Effector CD8-positive, alpha-beta T cell (primary cell): ENCODE measurements at places on chromosomes 6 and 20.

DNA sequence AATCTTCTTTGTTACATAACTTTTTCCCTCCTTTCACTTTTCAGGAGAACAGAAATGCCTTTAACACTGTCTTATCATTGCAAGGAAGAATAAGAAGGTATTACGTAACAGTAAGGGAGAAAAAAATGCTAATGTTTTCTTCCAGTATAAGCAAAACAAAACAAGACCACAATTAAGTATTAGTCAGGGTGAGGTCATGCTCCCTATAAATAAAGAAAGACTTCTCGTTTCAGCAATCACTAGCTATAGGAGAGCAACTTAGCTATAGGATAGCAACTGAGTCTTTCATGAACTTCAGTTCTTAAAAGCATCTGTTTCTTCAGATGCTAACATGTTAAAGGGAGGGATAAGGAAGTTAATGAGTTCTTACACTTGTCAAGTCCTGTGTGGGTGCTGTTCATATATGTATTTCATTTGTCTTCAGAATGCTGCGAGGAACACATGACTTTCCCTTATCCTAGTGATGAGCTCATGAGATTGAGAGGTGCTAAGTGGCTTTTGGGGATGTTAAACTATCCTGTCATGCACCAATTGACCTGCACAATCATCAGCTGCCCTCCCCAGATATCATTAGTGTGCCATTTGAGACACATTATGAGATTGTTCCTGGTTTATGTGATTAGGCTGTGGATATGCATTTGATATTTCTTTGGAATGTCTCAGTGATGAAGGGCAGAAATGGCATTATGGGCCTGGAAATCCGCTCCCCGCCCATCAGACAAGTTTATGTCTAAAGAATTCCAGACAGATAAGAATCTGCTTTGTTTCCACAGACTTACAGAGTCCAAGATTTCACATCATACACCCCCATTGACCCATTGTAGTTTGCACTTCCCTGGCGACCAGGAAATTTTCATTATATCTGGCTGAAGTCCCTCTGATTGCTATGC, 37.5 kb downstream of the LAMA4 start:
- no peak for DNase-seq

DNA sequence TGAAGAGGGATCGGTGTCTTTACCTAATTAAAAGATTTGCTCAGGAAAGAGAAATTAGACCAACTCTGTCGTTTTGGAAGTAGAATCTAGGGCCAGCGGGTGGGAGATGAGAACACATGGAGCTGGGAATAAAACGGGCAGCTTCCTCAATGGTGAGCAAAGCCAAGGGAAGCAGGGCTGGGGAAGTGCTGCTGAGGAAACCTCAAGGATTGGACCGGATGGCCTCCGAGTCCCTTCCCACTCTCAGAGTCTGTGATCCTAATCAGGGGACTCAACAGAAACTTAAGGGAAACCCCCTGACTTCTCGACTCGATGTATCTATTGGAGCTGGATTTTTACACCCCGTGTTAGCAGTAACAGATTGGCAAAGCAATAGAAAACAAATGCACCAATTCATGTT, 10.8 kb downstream of the GCNT2 start:
- DNase-seq: no peak

DNA sequence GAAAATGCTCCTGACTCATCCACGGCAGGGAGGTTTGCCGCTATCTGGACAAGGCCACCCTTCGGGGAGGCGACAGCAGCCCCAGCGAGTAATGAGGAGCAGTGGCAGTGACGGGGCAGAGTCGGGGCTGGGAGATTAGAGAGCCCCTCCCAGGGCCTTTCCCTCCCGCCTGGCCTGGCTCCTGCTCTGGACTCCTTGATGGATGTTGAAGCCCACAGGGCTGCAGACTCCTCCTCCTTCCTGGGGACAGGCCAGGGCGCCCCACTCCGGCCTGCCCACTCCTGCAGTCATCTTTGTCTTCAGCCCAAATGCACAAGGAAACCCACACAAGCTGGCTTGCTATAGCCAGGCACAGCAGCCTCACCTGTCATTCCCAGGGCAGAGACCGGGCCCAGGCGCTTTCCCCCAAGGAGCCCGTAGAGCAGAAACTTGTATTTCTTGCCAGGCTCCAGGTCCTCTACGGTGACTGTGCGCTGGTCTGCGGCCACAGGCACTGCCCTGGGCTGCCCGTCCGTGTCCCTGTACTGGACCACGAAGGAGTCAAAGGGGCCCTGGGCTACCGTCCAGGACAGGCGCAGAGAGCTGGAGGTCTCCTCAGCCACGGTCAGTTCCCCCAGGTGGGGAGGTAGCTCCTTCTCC, 7.7 kb downstream of the CYP21A2 start:
- DNase-seq: no peak

GRCh38 chr20:37414224-37415035, 68.5 kb downstream of the SRC start:
- DNase-seq: no peak

- no peak for DNase-seq
Measured at GRCh38 chr20:44151621-44152416, 35.2 kb downstream of the JPH2 start.

GRCh38 chr6:137975188-137975940, 108.3 kb downstream of the TNFAIP3 start:
- DNase-seq: no peak

- DNase-seq: no peak
Measured at GRCh38 chr20:61301711-61302525, 49.9 kb downstream of the CDH4 start.

- DNase-seq: no peak
Measured at GRCh38 chr6:149234051-149234962, 83.2 kb upstream of the TAB2 start.

DNA sequence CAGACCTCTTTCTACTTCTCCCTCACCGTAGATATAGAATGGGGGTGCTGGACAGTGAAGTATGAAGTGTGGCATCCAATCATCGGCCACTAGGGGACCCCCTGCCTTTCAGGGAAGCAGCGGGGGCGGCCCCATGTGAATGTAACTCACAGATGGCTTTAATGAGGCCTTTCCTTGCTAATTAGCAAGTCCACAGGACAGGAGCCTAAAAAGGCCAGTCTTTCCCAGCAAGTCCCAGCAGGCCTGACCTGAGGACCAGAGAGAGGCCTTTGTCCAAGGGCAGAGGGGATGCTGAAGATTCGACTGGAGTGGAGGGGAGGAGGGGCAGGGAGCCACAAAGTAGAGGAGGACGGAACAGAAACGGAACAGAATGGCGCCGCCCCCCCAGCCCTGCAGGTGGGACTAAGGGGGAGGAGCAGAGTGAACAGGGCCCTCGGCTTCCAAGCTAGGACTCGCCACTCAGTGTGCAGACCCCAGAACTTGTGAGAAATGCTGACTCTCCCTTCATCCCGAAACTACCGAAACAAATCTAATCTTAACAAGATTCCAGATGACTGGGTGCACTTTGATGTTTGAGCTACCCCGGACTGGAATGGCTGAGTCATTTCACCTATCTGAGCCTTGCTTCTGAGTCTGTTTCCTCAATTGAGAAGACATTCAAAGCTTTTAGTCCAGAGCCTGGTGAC, 5.8 kb downstream of the C6orf132 start:
- DNase-seq: no peak

GRCh38 chr20:31835977-31836852, 9.2 kb downstream of the FOXS1 start:
- no peak for DNase-seq

- DNase-seq: no peak
Measured at GRCh38 chr6:125781314-125781868, 9.4 kb upstream of the NCOA7 start.

DNA sequence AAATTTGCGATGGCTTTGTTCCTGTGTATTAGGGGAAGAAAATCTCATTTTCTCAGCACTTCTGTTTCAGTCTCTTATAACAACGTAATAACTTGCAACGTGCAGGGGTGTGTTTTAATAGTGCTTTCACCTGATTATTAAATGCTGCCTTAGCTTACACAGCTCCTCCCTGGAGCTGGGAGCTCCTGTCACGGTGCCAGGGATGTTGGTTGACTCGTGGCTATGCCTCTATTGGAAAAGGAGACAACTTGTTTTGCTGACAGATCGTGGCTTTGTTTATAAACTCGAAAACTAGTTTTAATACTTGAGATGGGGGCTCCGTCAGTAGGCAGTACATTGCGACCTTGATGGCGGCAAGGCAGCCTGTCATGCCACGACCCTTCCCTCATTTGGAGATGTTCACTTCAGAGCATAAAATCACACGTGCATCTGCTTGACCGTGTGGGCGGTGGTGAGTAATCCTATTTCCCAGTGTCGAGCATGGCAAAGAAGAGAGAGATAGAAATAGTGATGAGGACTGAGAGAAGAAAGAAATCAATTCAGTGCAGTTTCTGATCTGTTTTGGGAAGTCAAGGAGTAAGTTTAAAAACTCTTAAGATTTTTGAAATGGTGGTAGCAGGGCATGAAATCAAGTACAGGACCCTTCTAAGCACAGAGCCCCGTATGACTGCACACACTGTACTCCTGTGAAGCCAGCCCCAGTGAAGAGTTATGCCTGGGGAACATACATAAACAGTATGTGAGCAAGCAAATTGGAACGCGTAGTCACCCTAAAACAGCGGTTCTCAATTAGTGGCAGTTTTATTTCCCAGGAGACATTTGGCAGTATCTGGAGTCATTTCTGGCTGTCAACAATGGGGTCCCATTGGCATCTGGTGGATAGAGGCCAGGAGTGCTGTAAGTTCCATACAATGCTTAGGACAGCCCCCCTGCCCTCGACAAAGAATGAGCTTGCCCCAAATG, 147.2 kb downstream of the DOK5 start:
- DNase-seq: no peak

DNA sequence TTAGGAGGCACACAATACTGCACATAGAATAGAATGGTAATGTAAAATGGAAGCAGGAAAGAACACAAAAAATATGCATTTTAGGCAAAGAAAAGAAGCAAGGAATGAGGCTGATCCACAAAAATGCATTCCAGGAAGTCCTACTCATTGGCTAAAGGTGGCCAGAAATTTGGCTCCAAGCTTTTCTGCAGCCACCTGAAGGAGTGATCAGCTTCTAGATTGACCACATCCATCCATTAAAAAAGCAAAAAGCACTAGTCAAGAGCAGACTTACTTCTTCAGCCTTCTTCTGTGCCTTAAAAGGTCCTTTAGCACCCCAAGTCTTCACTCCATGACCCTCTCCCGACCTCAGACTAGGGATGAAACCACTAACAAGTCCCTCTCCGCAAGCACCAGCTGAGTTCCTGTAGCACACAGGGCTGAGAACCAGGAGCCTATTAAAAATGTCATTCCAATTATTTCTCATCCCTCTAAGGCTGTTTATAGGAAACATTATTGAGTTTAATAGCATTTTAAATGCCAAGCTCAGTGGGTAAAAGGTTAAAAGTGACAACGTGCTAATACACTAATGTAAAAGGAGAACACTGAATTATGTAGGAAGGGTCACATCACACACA, 36.5 kb downstream of the TRAM2 start:
- DNase-seq: no peak
